ENCODE measurements at places on chromosomes 11 and 22.

DNA sequence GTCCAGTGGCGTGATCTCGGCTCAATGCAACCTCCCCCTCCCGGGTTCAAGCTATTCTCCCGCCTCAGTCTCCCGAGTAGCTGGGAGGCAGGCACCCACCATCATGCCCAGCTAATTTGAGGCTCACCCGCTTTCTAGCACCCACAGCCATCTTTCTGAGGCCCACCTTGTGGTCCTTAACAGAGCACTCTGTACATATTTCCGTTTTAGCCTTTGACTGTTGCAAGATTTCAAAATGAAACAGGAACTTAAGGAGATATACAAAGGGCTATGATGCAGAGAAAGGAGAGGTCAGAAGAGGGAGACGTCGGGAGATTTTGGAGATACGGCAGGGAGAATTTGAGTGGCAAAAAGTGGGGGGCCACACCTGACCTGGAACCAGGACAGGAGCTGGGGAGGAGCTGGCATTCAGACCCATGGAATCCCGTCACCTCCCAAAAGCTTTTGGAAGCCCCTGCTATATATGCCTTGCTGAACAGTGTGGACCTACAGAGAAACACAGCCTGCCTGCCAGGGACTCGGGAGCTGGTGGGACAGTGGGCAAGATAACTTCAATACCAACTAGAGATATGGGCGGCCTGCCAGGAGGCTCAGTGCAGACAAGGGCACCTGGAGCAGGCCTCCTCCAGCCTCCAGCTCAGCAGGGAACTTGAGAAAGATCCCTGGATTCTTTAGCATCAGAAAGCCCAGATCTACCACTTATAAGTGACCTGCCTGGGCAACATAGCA is 8.0 kb upstream of the CLCF1 start:
- no peak for DNase-seq

DNA sequence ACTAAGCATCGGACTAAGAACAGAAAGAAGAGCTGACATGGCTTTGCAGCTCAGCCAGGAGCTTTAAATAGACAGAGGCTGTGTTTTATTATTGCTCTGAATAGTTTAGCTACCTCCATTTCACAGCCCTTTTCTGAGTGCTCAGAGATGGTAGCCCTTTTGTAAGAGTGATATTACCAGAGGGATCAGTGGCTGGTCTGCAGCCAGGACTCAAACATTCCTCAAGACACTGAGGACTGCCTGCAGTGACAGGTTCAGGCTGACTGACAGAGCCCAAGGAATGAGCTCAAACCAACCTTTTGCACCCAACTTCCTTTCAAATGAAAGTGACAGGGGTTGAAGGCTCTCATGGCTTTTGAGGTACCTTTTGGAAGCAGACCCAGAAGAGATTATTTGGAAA is 189.0 kb downstream of the DDX10 start:
- DNase-seq = peak; percentile 23

- no peak for DNase-seq
Measured at GRCh38 chr11:27347359-27348339, 15.4 kb downstream of the CCDC34 start.

GRCh38 chr11:11036848-11037732 is 179.2 kb upstream of the ZBED5 start:
- DNase-seq = peak; percentile 64

DNA sequence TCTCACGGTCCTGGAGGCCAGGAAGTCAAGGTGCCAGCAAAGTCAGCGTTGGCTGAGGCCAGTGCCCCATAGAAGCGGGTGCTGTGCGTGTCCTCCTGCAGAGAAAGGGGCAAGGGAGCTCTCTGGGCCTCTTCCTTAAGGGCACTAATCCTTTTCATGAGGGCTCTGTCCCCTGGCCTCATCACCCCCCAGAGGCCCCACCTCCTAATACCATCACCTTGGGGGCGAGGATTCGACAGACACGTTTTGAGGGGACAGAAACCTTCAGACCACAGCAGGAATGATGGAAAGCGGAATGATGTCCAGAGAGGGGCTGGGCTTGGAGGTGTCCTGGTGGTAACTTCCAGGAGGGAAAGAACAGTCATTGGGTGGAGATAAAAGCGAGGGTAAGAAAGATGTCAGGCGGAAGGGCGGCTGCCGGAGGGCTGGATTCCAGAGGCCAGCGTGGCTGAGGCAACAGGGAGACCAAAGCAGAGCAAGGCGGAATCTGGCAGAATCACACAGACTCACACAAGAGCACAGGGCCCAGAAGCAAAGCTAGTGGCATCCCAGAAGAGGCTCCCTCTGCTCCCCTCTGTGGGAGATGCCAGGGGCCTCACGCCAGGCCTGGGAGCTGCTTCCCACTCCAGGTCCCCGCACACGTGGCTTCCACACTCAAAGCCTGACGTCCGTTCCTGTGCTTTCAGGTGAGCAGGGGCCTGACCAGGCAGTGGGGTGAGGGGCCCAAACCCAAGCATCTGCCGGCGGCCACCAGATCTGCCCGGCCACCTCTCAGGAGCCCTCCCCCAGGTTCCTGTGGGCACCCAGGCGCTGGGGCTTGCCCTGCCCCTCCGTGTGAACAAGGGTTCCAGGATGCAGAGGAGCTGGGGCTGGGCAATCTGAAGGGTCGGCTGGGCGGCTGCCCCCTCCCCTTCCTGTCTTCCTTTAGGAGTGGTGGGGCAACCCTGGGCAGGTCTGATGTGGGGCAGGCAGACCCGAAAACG is 784.5 kb downstream of the BRD1 start:
- DNase-seq = no peak

DNA sequence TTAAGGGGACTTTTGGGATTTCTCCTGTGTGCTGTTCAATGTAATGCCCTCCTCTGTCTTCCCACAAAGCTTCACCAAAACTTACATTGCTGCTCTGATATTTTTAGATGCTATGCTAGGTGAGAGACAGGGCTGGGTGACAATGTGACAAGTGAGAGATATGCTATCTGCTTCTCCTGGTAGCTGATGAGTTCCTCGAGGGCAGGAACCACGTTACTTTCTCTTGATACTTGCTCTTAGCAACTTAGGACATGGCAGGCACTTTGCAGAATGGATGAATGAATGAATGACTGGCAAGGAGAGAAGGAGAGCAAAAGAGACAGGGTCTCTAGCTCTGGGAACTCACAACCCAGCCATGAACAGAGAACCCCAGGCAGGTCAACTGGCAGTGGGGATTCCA is 115.4 kb downstream of the C11orf58 start:
- no peak for DNase-seq

DNA sequence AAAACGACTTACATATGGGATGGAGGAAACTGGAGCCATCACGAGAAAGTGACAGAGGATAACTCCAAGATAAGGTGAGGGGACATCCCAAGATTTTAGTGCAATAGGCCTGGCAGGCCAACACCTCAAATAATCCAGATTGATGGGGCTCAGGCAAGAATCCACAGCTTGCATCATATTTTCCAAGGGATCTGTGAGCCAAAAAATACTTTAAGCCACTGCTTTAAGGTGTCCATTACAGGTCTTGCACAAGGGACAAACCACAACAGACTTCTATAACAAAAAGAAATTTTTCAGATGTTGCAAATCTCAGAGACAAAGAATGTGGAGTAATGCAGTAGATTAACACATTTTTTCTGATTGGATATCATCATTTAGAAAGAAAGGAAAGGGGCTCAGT is 45.6 kb downstream of the DENND5A start:
- no peak for DNase-seq

- no peak for DNase-seq
Measured at GRCh38 chr11:11980841-11981308, 27.6 kb downstream of the DKK3 start.

- DNase-seq = peak; percentile 72
Measured at GRCh38 chr22:21102659-21103267, 57.0 kb downstream of the LRRC74B start.

DNA sequence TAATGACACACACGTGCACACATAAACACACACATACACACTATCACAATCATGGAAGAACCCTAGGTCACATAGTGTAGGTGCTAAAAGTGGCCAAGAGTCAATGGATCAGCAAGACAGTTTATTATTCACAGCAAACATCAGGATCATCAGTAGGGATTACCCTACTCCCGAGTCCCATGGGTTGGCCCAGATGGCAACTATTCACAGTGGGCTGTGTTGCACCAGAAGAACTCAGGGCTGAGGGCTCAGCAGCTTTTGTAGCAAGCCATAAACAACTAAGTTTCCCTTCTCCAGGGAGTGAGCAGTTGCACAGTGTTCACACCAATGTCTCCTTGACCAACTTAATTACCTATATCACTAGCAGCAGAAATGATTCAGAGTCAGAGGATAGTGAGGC is 20.8 kb downstream of the PRDM11 start:
- no peak for DNase-seq

GRCh38 chr11:83538286-83538685 is 252.1 kb upstream of the CCDC90B start:
- no peak for DNase-seq

GRCh38 chr11:66728038-66728692 is 851 bp downstream of the SPTBN2 start:
- no peak for DNase-seq

GRCh38 chr11:45023065-45023365 is 72.3 kb upstream of the TP53I11 start:
- no peak for DNase-seq

DNA sequence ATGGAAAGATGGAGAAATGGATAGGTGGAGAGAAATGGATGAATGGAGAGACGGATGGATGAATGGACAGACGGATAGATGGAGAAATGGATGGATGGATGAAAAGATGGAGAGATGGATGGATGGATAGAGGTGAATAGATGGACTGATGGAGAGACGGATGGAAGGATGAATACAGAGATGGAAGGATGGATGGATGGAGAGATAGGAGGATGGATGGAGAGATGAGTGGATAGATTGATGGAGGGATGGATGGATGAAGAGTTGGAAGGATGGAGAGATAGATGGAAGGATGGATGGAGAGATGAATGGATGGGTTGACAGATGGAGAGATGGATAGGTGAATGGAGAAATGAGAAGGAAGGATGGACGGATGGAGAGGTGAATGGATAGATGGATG is 63.7 kb downstream of the FLRT1 start:
- no peak for DNase-seq

GRCh38 chr11:92657226-92657625 is 312.2 kb upstream of the MTNR1B start:
- no peak for DNase-seq

DNA sequence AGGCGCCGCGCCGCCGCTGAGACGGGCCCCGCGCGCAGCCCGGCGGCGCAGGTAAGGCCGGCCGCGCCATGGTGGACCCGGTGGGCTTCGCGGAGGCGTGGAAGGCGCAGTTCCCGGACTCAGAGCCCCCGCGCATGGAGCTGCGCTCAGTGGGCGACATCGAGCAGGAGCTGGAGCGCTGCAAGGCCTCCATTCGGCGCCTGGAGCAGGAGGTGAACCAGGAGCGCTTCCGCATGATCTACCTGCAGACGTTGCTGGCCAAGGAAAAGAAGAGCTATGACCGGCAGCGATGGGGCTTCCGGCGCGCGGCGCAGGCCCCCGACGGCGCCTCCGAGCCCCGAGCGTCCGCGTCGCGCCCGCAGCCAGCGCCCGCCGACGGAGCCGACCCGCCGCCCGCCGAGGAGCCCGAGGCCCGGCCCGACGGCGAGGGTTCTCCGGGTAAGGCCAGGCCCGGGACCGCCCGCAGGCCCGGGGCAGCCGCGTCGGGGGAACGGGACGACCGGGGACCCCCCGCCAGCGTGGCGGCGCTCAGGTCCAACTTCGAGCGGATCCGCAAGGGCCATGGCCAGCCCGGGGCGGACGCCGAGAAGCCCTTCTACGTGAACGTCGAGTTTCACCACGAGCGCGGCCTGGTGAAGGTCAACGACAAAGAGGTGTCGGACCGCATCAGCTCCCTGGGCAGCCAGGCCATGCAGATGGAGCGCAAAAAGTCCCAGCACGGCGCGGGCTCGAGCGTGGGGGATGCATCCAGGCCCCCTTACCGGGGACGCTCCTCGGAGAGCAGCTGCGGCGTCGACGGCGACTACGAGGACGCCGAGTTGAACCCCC is 798 bp downstream of the BCR start:
- peak; percentile 34 for DNase-seq

GRCh38 chr11:84671325-84671999 is 955.7 kb downstream of the DLG2 start:
- DNase-seq = no peak

DNA sequence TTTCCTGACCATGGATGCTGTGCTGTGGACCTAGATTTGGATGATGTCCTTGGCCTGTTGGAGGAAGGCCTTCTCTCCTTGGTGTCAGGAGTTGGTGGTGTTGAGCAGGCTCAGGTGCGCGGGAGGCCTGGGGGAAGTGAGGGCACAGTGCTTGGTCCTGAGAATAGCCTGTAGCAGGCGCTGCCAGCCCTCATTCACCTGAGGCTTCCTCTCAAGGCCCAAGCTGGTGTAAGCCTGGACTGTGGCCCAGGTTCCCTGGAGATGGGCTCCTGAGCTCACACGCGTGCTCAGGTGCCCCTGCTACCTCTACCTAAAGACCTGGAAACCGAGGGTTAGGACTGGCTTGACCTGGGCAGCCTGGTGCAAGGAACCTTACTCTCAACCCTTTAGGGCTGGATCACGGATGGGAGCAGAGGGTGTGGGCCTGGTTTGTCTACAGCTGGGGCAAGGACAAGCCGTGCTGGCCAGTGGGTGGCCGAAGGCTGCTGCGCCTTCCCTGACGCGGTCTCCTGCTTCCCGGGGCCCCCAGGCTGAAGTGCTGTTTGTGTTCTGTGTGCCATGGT is 7.8 kb upstream of the GRAMD4 start:
- no peak for DNase-seq

DNA sequence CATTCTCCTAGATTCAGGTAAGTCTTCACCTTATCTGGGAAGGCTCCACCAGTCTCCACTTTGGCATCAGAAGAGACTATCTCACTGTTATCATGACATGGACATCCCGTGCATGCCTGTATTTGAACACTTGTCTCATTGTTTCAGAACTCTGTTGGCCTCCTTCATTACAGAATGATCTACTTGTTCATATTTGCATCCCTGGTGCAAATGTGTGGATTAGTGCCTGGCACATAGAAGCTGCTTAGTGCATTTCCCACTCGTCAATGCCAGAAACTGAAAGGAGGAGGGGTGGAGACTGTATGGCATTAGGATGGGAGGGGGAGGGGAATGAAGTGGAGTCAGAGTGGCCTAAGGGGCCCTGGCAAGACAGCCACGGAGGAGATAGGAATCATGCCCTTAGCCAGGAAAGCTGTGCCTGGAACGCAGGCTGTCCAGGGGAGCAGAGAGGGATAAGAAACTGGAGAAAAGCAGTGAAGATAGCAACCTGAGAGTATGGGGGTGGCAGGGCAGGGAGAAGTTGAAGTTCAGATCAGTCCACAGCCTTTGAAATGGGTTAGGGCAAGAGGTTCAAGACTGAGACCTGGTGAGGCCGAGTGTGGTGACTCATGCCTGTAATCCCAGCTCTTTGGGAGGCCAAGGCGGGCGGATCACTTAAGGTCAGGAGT is 53.8 kb upstream of the CAPRIN1 start:
- no peak for DNase-seq

DNA sequence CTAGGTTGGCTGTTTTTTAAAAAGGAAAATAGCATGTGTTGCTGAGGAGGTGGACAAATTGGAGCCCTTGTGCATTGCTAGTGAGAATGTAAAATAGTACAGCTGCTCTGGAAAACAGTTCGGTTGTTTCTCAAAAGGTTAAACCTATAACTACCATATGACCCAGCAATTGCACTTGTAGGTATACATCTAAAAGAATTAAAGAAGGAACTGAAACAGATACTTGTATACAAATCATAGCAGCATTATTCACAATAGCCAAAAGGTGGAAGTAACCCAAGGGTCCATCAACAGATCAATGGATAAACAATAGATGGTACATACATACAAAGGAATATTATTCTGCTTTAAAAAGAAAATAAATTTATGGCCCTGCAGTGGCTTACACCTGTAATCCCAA is 111.4 kb downstream of the CSTPP1 start:
- no peak for DNase-seq
